ENCODE measurements at places on chromosomes 12 and 14.
A peak's percentile ranks its signal among the peaks of the same experiment; 100 is the strongest.

DNA sequence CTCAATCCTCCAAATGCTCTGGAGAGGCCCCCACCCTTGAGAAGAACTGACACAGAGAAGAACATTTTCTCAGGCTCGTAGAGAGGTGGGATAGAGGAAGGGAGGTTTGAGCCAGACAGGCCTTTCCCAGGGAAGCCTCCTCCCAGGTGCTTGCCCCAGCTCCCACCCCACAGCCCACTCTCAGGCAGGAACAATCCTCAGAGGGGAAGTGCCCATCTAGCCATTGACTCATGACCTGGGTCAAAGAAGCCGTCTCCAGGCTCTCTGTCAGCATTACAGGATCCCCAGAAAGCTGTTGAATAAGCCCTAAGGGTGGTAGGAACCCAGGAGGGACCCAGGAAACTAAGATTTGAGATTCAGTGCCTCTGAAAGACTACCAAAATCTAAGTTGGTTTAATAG lies 3.8 kb downstream of the AQP6 start:
- no peaks in the 10 kb centered on the region for H3K36me3 ChIP-seq
- H3K4me3 ChIP-seq = no peak overlapping the region
- no peak for DNase-seq
- peaks cover 4% of the 10 kb centered on the region for H3K27me3 ChIP-seq
- peaks cover 59% of the 10 kb centered on the region for H3K4me1 ChIP-seq

DNA sequence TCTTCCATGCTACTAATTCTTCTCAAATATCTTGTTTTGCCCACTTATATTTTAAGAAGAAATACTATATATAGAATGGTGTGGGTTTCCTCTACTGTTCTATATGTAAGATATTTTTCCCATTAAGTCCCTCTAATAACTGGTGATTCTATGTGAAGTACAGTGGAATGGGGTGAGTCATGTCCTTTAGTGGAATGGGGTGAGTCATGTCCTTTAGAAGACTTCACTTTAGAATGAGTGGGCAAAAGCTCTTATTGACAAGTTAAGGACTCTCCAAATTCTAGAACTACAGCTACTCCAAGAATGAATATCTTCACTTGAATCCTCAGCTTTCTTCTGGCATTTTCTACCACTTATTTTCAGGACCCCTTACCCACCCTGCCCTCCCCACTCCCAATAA lies 349.9 kb downstream of the ETNK1 start:
- DNase-seq = no peak
- no peak overlapping the region for H3K4me3 ChIP-seq

GRCh38 chr12:40238266-40238902 lies 13.6 kb downstream of the LRRK2 start:
- H3K27ac ChIP-seq = no peak overlapping the region
- no peaks in the 10 kb centered on the region for H3K36me3 ChIP-seq
- H3K27me3 ChIP-seq = no peaks in the 10 kb centered on the region
- DNase-seq = no peak

DNA sequence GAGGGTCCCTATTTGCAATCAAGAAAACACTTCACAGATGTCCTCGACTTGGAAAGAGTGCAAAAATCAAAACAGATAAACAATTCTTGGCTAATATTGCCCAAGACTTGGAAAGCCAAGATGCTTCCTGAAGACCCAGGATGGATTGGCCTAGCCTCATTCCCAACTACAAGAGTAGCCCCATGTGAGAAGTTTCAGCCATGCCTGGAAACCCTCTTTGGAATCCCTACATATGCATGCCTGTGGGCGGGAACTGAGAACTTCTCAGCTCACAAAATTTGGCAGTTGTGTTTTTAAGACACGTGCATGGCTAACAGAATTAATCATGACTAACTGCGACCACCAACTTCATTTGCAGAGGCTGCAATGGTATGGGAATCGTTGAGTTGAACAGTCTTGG lies 283.2 kb upstream of the TBX3 start:
- H3K27ac ChIP-seq = no peak overlapping the region
- DNase-seq = no peak
- H3K36me3 ChIP-seq = no peaks in the 10 kb centered on the region
- peaks cover 5% of the 10 kb centered on the region for H3K27me3 ChIP-seq
- H3K4me3 ChIP-seq = no peak overlapping the region

DNA sequence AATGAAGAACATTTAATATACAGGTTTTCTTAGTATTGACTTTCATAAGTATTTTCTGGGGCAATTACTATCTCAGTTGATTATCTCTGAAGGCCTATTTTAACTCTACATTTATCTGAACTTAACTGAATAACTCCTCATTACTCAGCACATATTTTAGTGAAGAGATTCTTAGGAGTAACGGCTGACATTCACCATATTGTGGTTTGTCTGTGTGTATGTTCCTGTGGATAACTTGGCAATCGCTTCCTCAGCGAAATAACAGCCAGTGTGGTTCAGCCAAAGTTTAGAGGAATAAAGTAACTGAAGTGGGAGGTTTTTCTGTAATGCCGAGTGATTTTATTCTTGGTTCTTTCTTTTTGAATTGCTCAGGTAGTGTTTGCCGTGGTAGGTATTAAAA lies 168.0 kb downstream of the RAD51B start:
- H3K27ac ChIP-seq = peak overlapping the region; percentile 75
- H3K4me1 ChIP-seq = peaks cover 13% of the 10 kb centered on the region
- peaks cover 4% of the 10 kb centered on the region for H3K36me3 ChIP-seq
- H3K27me3 ChIP-seq = no peaks in the 10 kb centered on the region
- H3K4me3 ChIP-seq = no peak overlapping the region

GRCh38 chr12:130498589-130499385 lies 161.1 kb downstream of the PIWIL1 start:
- no peaks in the 10 kb centered on the region for H3K36me3 ChIP-seq
- H3K27me3 ChIP-seq = peaks cover 11% of the 10 kb centered on the region
- H3K4me3 ChIP-seq = no peak overlapping the region
- H3K4me1 ChIP-seq = peaks cover 22% of the 10 kb centered on the region

- DNase-seq = no peak
- peaks cover 14% of the 10 kb centered on the region for H3K4me1 ChIP-seq
- H3K4me3 ChIP-seq = no peak overlapping the region
- H3K27me3 ChIP-seq = no peaks in the 10 kb centered on the region
- peaks cover 71% of the 10 kb centered on the region for H3K36me3 ChIP-seq
Observed at GRCh38 chr14:101862177-101862576, 100.7 kb downstream of the PPP2R5C start.
